ENCODE measurements at places on chromosomes 12 and 14. TPM values are rescaled to one million over a fixed set of nuclear protein-coding genes. Genes with fewer than 3 reads are reported as not detected.

DNA sequence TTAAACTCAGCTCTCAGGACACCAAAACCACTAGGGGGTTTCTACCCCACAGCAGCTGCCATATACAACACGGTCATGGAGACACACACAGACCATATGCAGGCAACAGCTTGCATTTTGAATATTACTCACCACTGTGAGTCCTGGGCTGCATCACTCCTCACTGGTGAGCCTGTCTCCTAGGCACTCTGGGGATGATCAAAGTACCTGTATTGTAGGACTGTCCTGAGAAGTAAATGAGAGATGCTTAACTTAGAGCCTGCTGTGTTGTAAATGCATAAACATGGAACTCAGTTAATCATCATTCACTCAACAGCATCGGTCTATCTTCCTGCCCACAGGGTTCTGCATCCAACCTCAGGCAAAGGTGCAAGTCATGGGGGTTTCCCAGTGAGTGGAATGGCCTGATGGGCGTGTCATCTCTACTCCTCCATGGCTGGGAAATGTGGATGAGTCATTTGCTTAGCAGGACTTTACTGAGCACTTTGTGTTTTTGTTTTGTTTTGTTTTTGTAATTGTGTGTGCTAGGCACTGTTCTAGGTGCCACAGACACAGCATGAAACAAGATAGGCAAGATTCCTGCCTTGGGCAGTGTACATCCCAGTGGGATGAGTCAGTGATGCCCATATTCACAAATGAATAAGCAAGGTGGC is 1141.2 kb upstream of the TMEM132C start:
- DNase-seq = peak; percentile 75

DNA sequence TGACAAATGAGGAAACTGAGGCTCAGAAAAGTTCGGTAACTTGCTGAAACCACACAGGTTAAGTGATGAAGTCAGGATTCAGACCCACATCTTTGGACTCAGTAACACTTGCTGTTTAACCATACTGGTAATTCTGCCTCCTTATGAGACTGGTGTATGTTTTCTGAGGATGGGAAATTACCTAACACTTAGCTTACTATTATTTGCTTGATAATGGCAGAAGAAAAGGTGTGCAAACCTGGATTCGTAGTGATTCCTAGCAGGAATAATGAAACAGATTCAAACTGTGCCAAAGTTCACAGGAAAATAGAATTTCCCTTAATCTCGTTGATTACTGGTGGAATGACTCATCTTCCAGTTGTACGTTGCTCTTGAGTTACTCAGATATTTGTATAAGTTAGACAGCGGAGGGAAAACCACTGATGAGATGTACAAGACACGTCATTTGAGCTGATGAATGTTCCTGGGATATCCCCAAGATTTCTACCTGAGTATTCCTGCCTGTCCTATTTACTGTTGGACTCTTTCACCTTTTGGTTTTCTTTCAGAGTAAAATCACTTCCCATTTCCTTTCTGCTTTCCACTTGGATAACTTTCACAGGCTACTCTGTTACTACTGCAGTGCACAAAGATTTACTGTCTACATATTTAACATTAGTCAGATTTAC is 37.5 kb downstream of the PRORP start:
- DNase-seq = peak; percentile 14

DNA sequence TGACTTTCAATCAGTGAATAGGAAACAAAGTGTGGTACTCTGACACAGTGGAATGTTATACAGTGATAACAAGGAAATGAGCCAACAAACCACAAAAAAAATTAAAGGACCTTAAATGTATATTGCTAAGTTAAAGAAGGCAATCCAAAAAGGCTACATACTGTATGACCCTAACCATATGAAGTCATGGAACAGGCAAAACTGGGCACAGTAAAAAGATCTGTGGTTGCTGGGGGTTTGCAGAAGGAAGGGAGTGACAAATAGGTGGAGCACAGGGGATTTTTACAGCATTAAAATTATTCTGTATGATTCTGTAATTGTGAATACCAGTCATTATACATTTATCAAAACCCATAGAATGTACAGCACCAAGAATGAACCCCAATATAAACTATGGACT is 112.6 kb downstream of the KCNC2 start:
- no peak for DNase-seq

DNA sequence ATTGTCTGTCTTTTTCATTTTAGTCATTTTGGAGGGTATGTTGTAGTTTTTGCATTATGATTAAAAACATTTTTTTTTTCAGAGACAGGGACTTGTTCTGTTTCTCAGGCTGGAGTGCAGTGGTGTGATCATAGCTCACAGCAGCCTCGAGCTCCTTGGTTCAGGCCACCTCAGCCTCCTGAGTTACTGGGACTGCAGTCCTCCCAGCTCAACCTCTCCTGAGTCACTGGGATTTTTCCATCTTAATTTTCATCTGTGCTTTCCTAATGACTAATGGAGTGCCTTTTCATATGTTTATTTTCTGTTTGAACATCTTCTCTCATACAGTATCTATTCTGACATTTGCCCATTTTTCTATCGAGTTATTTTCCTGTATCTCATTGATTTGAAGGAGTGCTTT is 52.6 kb downstream of the DYRK2 start:
- no peak for DNase-seq

MUCL1 gene
- total RNA-seq = not detected

Measured in Calu3 (cell line).